A549 treated with dexamethasone at 1 μM for 4 hours (cell line): ENCODE measurements at places on chromosomes 16 and 17. TPM values are rescaled to one million over a fixed set of nuclear protein-coding genes. Genes with fewer than 3 reads are reported as not detected.

Gene C16orf92
- not detected in 5 replicates for total RNA-seq

Gene MYH3
- 0.39 to 0.93 TPM (median 0.77 TPM) in 5 replicates for total RNA-seq

Gene DNAJA3
- total RNA-seq = 54.1 to 71.4 TPM (median 68.1 TPM) in 5 replicates

Gene CACNG3
- total RNA-seq = not detected in 5 replicates

Gene MARVELD3
- 0.22 to 0.42 TPM (median 0.38 TPM) in 5 replicates for total RNA-seq

Gene PRR35
- 0.11 to 0.19 TPM (median 0.15 TPM) in 5 replicates for total RNA-seq

Gene ENGASE
- total RNA-seq = 7.8 to 18.8 TPM (median 14.8 TPM) in 5 replicates

Gene LYZL6
- not detected in 5 replicates for total RNA-seq

Gene BRCA1
- total RNA-seq = 21.7 to 30.5 TPM (median 27.9 TPM) in 5 replicates

Gene CCL18
- 0.10 TPM in 1 of 5 replicates, not detected in the others for total RNA-seq

Gene TNFRSF13B
- total RNA-seq = not detected in 5 replicates

Gene NUTF2
- total RNA-seq = 240 to 275 TPM (median 248 TPM) in 5 replicates

Gene MMD
- total RNA-seq = 24.7 to 33.9 TPM (median 27.9 TPM) in 5 replicates
